Mesenchymal stem cell (in vitro differentiated cells and primary cell): ENCODE measurements at places on chromosomes 13 and 19.
A peak's percentile ranks its signal among the peaks of the same experiment; 100 is the strongest.

- DNase-seq = no peak
These were observed 45.2 kb downstream of the SCEL start for GRCh38 chr13:77580748-77581147.

DNA sequence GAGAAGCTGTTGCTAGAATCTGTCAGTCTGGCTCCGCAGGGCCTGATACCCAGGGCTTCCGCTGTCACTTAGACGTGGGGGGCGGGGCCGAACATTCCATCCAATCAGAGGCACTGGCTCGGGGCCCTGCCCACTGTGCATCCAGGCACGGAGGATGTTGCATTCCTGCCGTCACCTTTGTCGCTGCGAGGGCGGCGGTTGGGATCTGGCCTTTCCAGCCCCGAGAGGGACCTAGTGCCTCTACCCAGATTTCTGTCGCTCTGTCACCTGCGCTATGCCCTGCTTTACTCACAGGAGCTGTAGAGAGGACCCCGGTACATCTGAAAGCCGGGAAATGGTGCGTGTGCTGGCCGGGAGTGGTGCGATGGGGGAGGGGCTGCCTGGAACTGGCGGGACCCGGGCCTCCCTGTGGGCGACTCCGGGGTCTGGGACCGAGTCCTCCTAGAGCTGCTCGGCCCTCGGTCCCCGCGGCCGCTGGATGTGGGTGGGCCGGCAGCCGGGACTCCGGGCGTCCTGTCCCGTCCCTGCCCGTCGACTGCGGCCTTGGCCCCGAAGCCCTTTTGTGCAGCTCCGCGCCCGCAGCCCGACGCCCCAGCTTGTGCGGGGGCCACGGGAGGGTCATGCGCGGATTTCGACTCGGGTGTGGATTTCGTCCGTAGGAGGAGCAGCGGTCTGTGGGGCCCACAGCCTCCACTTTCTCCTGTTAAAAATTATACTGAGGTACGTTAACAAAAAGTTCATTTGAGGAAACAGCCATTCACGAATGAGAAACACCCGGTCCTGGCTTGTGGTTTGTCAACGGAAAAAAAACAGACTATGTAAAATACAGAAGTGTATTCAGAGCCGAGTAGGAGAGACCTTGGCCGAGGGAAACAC is at the start of gene ZNF439:
Gene ZNF439 (plus strand): TSS at position 133 of the 876 bp plus-strand sequence. CDS start 142 bp downstream, at position 275.
- no peak for DNase-seq

DNA sequence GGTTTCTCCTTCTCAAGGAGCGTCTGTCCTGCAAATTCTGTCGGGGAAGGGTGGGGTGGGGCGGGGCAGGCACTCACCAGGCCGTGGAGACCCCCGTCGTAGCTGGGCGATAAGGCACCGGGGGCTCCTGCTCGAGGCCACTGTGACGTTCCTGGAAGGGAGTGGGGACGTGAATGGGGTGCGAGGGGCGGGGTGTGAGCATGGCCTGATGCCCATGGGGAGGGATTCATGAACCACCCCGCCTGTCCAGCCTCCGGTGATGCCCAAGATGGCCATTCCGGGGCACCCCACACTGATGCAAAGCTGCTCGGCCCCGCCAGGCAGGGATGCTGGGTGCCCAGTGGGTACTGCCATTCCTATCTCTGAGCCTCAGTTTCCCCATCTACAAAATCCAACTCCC is 14.4 kb upstream of the UQCR11 start:
- no peak for DNase-seq

- no peak for DNase-seq
These were observed 69.1 kb upstream of the SLC7A1 start for GRCh38 chr13:29664591-29664990.

DNA sequence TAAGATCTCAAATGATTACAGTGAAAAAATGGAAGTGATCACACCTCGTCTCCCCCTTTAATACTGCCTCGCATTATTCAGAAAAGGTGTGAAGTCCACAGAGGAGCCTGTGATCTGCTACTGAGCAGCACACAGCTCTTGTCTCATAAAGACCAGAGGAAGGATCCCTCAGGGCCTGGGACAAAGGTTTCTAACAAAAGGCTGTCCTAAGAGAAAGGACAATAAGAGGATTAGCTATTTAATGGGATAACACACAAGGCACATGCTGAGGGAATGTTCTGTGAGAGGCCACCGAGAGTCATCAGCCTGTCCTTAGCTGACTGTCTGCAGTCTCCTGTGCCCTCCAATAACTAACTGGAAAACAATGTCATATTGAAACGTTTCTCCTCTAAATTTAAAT is 26.7 kb downstream of the EBPL start:
- DNase-seq = no peak

GRCh38 chr19:35868172-35868822 is at the start of gene APLP1:
Gene APLP1 (plus strand): TSS chr19:35868574. CDS start chr19:35868637, 63 bp downstream.
- DNase-seq = peak; percentile 24

- DNase-seq = no peak
These were observed 35.1 kb downstream of the ENOX1 start for GRCh38 chr13:43751624-43752023.

- DNase-seq = no peak
These were observed 6.5 kb downstream of the SLC44A2 start for GRCh38 chr19:10631874-10632273.

- peak; percentile 49 for DNase-seq
These were observed 17.1 kb downstream of the UCHL3 start for GRCh38 chr13:75566658-75567057.

DNA sequence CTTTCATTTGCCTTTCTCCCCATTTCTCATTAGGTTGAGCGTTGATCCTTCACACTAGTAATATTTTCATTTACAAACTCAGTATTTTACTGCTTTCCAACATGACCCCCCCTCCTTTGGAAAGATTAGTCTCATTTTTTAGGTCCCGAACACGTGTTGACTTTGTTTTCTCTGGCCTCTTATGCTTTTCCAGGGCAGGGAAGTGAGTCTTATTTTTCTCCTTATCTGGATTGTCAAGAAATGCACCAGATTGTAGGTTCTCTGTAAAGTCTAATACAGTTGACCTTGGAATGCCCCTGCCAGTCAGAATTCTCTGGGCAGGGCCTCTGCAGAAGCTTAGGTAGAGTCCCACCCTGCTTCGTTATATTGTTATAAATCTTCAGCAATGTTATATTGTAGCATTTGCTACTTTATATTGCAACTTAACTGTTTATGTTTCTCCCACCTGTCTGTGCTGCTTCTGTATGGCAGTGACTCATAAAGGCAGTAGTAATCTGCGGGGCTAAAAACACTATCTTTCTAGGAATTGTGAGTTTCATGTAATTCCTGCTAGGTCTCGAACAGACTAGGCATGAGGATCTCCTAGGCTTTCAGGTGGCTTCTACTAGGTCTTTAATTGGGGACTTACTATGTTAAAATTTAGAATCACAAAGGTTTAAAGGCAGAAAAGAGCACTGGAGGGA is 2.0 kb downstream of the TDRD3 start:
- DNase-seq = peak; percentile 34

DNA sequence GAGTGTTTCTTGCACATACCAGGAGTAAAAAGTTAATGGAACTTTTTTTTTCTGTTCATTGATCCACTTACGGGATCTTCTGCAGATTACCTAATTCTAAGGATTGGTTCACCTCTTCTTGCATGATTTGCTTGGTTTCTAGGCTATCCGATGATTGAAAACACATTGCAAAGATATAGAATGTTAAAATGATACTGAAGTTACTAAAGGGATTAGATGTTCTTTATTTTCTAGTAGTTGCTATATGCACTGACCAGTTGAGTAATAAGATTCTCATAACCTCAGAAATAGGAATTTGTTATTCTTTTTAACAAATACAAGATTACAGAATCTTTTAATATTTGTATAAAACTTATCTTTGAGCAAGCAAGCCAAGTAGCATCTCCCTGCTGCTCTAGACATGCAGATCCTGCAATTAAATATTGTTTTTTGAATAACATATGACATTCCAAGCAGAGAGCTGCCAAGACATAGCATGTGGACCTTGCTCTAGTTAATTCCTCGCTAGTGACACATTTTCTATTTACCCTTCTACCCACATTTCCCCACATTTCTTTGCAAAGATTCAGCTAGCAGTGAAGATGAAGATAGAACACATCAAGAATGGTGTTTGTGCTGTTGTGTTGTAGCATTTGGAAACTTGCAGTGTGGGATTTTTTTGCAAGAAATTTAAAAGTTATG is 51.7 kb upstream of the RNF113B start:
- DNase-seq = peak; percentile 24

GRCh38 chr19:18879579-18880373 is 16.2 kb downstream of the CERS1 start:
- no peak for DNase-seq
